Thoracic aorta endothelial cell (primary cell): ENCODE measurements at places on chromosomes 1 and 21. TPM values are rescaled to one million over a fixed set of nuclear protein-coding genes. Genes with fewer than 3 reads are reported as not detected.

The SNIP1 gene
- 16.8 and 18.8 TPM in 2 replicates for total RNA-seq

The OR14K1 gene
- total RNA-seq: not detected in 2 replicates

The PERM1 gene
- not detected in 2 replicates for total RNA-seq

The MCOLN3 gene
- not detected in 2 replicates for total RNA-seq

The ACTN2 gene
- total RNA-seq: 2.3 and 2.5 TPM in 2 replicates

The LRRC3 gene
- 2.4 and 3.0 TPM in 2 replicates for total RNA-seq

The NBPF4 gene
- total RNA-seq: not detected in 2 replicates

The SPRR2G gene
- not detected in 2 replicates for total RNA-seq

The KRTAP19-2 gene
- total RNA-seq: not detected in 2 replicates

The GALE gene
- 38.2 and 45.7 TPM in 2 replicates for total RNA-seq
